ENCODE measurements at places on chromosomes 16 and 17.

DNA sequence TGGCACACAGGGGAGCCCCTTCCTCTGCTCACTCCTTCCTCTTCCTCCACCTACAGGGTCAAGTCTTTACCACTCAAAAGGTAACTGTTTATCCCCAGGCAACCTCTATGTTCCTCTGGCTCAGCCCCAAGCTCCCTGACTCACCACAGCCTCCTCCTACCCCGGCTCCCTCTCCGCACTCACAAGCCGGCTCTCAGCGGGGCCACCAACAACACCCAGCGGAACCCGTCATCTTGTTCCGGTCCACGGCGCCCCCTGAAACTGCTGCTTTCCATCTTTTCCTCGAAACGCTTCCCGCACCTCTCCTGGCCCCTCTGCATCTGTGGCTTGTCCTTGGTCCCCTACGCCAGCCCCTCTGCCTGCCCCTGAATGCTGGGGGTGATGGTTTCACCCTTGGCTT is 58.4 kb downstream of the NXN start:
- ATAC-seq = peak; percentile 70

DNA sequence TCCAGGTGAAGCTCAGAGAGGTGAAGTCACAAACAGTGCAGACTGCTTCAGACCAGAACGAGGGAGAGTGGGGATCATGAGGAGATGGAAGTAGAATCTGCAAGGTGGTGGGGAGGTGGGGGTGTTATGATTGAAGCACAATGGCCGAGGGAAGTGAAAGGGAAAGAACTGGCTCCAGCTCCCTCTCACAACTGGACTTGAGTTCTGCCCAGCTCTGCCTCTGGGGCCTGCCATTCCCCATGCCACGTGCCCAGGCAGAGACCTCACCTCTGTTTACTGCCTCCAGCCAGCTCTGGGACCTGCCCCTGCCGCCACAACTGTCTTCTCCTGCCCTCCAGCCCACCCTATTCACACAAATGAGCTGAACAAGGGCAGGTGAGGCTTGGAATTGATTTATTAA is 2.5 kb downstream of the PNMT start:
- no peak for ATAC-seq

GRCh38 chr17:37842401-37842800 is 81.8 kb upstream of the TBC1D3K start:
- ATAC-seq = no peak

- no peak for ATAC-seq
Measured at GRCh38 chr16:26993963-26994362, 72.8 kb upstream of the C16orf82 start.

- no peak for ATAC-seq
Measured at GRCh38 chr17:74220946-74221818, 7.8 kb downstream of the TTYH2 start.

DNA sequence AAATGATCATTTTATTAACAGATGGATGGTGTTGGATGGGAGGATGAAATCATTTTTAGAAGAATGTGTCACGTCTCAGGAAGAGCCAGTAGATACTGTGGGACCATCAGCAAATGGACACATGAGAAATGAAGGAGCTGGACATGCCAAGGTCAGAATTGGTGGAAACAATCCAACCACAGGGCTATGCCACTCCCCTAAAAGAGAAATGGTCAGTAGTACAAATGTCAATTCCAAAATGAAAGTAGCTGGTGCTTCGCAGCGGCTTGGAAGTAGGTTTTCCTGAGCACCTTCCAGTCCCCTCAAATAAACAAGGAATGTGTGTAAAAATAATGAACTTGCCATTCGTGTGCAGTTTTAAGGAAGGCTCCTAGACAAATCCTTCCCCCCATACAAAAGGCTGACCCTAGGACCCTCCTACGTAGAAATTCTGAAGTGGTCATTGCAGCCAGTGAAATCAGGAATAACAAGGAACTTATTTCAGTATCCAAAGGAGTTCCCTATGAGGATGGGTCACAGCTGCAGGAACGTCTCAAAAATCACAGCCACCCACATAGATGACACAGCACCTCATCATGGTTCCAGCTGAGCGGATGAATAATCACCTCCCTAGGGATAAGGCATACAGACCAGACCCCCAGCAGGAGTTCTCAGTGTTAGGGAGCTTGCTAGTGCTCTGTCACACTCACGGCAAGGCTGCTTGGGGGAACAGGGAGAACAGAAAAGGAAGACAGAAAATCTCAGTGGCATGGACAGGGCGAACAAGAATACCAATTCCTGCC is 239.2 kb downstream of the HS3ST3A1 start:
- ATAC-seq = no peak

GRCh38 chr17:30905742-30906100 is 317 bp downstream of the TEFM start:
- ATAC-seq = peak; percentile 42

DNA sequence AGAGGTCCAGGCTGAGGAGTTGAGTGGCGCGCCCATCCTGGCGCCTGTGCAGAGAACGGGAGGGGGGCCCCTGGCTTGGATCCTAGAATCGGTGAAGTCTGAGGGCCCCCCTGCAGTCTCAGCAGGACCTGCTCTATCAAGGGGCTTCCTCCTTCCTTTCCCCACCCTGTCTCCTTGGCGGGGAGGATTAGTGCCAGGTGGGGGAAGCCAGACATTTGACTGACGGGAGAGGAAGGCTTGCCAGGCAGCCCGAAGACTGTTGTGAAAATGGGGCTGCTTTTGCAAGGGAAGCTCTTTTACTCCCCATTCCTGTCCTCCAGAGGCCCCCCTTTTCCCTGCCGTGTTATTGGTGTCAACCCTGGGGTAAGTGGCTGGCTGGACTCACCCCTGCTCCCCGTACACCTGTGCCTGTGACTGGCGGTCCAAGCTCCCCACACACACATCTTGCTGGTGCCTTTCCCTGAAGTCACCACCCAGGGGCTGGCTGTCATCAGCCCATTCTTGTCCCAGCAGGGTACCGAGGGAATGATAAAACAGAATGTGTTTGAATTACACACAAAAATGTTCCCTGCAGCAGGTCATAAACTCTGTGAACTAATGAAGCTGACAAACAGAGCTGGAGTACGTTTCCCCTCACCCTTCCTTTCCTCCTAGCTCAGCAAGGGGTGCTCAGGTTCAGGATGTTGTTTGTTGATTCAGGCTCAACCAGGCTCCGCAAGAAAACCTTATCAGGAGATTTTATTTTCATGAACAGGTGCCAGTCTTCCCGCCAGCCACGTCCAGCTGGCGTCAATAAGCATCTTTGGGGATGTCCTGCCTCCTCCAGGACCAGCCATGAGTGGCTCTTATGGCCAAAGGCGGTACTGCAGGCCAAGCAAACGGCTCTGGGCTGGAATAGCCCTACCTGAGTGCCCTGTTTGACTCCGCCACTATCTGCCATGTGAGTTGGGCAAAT is 4.4 kb upstream of the ARMC7 start:
- ATAC-seq = peak; percentile 40

- ATAC-seq = no peak
Measured at GRCh38 chr17:18381158-18381952, 3.8 kb downstream of the EVPLL start.

DNA sequence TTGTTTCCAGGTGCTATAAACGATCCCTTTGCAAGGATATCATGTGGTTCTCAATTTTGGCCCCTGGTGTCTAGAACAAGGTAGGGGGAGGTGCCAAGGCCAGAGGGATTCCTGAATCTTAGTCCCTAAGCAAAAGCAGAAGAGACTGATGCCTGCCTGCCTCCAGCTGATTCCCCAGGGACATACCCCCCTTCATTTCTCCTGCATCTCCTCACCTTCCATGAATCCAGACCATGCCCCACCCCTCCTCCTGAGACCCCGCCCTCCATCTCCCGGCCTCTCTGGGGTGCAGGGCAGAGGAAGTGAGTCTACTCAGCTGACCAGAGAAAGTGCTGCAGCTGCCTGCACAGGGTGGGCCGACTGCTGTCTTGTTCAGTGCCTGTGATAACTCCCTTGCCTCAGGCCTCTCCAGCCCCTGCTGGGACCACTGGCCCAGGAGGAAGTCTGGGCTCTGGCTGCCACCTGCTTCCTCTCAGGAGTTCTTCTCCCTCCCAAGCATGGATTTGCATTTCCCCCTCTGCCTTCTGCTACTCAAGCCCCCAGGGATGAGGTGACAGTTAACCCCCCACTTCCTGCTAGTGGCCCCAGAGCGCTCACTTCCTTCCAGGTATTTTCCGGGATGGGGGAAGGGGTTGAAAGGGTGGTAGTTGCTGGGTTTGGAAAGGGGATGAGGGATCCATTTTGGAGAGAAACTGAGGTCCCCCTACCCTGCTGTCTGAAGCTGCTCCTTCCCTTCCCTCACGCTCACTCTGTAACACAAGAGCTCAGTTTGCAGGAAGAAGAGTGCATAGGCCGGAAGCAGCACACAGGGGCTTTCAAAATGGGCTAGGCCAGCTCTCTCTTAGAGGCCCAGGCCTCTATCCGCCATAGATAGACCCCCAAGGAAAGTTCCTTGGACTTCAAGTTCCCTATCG is 10.5 kb upstream of the TSPOAP1 start:
- peak; percentile 28 for ATAC-seq

- no peak for ATAC-seq
Measured at GRCh38 chr16:23821875-23822688, 13.7 kb upstream of the PRKCB start.

- peak; percentile 76 for ATAC-seq
Measured at GRCh38 chr16:27286451-27286850, 17.9 kb upstream of the NSMCE1 start.

GRCh38 chr17:69912805-69913204 is 162.2 kb upstream of the KCNJ16 start:
- no peak for ATAC-seq

DNA sequence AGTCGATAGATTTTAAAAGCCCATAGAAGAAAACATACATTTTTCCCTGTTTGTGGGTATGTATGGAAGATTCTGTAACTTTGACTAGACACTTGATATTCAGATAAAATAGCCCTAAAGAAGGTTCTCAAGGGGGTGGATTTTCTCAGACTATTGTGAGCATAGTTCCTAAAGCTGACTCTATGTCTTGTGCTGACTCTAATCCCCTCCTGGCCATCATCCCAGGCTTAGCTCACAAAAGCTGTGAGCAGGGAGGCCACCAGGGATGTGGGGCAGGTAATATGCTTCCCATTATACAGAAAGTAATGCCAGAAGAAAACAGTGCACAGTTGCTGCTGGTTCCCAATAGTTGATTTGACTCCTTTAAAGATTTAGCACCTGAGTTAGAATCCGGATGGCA is 32.0 kb downstream of the CDH13 start:
- ATAC-seq = no peak

- ATAC-seq = no peak
Measured at GRCh38 chr16:76985392-76986045, 205.5 kb upstream of the MON1B start.

DNA sequence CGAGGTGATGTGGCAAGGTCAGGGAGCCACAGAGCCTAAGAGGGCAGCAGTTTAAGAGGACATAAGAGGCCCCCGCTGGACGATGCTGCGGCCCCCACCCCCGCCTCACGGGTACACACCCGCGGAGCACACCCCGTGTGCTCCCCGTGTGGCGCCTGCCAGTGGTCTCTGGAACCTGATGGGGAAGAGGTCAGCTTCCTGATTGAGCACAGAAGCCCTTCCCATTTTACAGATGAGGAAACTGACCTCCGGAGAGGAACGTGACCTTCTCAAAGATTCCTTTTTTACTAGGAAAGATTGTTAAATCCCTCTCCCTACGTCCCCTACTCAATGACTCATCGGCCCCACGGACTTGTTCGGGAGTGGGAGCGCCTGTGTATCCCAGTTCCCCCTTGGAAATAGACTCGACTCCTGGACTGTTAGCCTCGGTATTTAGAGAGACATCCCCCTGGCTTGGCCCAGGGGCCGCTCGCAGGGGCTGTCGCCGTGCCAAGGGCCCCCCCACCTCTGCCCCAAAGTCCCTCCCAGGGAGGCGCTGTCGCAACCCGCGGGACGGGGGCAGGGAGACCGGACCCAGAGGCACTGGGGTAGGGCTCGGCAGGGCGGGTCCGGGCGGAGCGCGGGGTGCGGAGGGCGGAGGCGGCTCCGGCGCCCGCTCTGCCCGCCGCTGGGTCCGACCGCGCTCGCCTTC is at the start of gene ABCC3:
ABCC3 (plus strand) TSS at position 658 of the 691 bp plus-strand sequence. CDS start 56 bp downstream, outside the sequence.
- ATAC-seq = peak; percentile 65

DNA sequence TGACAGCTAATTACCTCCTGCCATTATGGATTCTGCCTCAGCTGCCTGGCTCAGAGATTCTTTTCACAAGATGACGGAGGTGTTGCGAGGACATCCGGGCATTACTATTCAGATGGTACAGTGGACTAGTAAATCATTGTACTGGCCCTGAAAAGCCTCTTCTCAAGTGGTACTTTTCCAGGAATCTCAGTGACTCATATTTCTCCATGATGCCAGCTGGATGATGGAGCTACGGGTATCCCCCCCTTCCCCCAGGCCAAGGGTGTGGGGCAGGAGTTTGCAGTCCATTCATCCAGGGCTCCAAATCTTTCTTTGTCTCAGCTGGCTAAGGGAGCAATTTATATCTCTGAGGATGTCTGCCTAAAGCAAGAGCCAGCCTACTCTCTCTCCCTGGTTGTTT is 107.7 kb upstream of the GPR139 start:
- ATAC-seq = no peak

DNA sequence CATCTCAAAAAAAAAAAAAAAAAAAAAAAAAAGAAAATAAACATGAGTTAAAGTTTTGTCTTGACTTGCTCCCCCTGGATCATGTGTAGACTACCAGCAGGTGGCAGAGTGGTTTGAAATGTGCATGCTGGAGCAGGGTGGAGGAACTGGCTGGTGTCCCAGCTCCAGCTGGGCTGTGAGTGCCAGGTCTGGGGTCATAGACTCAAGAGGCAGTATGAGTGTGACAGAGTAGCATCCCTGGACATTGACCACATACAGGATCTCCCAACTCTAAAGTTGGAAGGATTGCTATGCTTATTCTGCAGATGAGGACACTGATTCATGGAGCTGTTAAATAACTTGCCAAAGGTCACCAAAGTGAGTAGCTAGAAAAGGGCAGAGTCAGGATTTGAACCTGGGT is 198.0 kb upstream of the MPHOSPH6 start:
- ATAC-seq = no peak

DNA sequence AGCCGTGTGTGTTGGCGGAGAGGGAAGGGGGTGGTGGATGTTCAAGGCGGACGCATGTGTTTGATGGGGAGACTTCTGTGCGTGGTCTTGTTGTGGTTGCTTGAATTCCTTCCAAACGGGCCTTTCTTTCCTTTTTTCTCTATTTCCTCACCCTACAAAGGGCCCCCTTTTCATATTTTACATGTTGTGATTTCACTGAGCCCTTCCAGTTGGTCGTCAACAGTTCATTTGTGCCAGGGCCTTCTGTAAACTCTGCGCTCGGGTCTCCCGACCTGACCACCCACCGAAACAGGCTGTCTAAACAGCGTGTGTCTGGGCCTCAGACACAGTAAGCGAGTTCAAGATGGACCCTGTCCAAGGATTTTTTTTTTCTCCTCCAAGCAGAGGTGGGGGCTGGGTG is 228.4 kb downstream of the IRF8 start:
- no peak for ATAC-seq

Measured in esophagus mucosa (tissue), 1 donor.